SW480 (cell line): ENCODE measurements at places on chromosomes 4 and X.

DNA sequence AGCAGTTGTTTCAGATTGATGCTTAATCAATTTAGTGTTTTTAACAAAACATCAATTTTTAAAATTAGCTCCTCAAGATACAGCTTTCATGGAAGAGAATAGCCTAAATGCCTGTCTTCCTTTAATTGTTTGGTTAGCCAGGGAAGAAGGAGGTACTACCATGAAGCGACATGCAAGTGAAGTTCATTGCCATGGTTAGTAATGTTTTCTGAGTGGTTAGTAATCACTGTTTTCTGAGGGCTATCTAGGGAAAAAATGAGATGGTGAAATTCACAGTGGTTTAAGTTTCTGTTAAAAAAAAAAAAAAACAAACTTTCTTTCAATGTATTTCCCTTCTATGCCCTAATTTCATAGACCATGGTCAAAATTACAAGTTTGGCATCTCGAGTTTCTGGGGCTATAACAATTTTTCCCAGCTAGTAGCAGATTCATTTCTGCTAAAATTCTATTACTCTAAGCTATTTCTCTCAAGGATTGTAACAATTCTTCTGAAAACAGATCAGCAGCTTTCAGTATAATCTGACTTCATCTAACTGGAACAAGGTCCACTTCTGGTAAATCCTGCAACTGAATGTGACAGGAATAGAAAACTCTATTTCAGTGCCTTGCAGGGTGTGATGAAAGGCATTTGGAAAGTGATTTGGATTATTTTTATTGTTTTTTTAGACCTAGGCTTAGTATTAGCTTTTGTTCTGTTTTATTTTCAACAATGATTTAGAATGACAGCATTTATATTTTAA, 157.0 kb downstream of the PCDH18 start:
- DNase-seq = no peak

DNA sequence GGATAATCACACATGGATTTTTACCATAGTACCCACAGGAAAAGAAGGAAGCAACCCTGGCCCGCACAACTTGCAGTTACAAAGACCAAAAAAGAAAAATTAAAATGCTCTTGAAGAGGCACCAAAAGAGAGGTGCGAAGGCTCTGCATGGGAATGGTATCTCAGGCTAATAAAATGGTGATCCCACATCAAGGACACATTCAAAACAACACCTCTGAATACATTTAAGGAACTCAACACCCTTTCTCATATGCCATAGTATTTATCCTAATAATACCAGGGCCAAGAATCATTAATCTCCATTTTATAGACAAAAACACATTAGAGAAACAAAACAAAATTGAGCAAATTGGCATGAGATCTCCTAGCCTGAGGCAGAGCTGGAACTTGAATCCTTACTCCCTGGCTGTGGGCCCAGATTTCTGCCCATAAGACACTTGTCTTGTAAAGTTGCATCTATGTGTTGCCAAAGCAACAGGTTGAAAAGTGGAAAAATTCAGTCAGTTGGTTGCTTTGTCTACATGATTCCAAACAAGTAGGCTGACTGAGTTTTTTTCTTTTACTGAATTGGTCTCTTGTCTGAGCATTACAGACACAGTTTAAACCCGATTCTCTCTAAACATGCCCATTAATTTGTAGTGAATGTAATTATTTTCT, 33.5 kb downstream of the GUCY2F start:
- DNase-seq = no peak

GRCh38 chr4:101008503-101008902, 338.8 kb downstream of the PPP3CA start:
- DNase-seq = no peak

DNA sequence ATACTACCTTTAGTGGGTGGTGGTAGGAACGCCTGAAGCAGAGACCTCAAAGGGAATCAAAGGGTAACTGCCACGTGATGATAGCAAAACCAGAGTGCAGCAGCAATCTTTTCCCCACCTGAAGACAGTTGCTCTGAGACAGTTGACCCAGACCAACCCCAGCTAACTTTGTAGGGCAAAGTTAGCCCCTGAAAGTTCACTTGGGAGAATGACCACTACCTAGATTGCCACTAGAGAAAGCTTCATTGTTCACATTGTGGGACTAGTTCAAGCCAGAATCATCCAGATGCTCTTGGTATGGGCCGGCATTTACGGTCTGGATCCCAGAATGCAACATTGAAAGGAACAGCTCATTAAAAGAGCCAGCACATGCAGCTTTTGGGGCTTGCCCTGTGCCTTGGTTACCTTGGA, 4.1 kb downstream of the SEPTIN6 start:
- DNase-seq = no peak

DNA sequence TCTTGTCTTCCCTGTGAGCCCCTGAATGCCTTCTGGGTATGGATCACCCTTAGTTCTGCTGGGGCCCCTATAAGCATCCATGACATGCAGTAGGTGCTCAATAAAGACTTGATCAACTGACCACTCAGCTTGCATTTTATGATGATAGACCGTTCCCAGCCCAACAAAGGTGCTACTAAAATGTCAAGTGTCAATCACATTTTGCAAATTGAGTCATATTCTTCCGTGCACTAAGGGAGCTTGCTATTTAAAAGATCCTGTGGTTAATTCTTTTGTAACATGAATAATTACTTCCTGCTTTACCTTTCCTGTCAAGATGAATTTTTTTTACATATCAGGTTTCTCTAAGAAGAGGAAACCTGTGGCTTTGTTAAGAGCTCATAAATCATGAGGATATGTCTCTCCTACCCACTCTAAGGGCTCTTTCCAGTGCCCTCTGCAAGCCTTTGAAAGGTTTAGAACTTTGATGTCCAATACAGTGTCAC, 47.6 kb downstream of the SH3KBP1 start:
- peak; percentile 89 for DNase-seq

DNA sequence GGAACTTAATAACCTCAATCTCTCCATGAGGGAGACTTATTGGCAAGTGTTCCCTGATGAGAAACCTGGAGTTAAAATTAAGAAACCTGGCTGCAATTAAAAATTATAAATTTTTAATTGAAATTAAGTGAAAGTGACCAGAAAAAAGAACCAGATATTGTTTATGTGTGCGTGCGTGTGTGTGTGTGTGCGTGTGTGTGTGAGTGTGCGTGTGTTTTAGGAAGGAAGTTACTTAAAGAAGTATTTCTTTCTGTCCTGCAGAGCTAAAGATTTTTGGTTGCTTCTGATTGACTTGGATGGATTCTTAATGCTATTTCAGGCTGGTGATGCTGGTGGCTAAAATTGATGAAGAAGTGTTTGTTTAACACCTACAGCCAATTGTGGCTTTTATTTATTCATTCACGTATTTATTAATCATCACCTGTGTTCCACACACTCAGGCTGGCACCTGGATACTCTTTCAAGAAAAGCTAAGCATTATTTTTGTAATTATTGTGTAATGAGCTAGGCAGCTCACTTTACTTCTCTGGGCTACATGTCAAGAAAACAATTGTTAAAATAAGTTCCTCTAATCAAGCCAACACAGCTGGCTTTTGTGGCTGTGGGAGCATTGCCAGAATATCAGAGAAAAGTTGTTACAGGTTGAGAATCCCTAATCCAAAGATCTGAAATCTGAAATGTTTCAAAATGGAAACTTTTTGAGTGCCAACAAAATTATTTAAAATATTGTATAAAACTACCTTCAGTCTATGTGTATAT, 68.5 kb downstream of the CEP44 start:
- no peak for DNase-seq

GRCh38 chr4:142282870-142283431, 563.1 kb downstream of the INPP4B start:
- no peak for DNase-seq
